ENCODE measurements at places on chromosomes 12 and 14.

- no peak for DNase-seq
Observed at GRCh38 chr14:98144964-98145363, 1127.0 kb downstream of the BCL11B start.

GRCh38 chr14:63276492-63277342, 42.0 kb downstream of the GPHB5 start:
- DNase-seq = no peak

DNA sequence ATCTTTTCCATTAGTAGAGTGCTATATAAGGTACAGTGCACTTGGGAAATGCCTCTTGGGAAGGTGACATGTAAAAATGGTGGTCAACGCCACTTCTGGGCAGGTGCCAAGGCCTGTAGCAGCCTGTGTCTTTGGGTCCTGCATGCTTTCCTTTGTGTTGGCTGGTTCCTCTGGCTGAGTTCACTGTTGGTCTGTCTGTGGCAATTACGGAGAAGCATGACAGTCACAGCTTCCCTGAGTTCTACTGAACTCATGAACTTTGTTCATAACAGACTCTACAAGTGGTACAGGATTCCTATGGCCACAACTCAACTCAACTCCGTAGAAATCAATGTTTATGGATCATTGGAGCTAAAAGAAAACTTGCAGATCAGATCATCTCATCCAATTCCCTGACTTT, 98.0 kb downstream of the CACNA1C start:
- no peak for DNase-seq

- no peak for DNase-seq
Observed at GRCh38 chr14:103634156-103634555, 5.1 kb downstream of the KLC1 start.

GRCh38 chr12:13241833-13242488, 45.4 kb downstream of the EMP1 start:
- no peak for DNase-seq

- DNase-seq = no peak
Observed at GRCh38 chr12:49061157-49061650, 610 bp upstream of the KMT2D start.

GRCh38 chr12:4115570-4115969, 158.0 kb upstream of the CCND2 start:
- DNase-seq = no peak
